ENCODE measurements at places on chromosomes 5 and 9.

GRCh38 chr9:114171500-114171899 lies 16.2 kb downstream of the COL27A1 start:
- DNase-seq: no peak

DNA sequence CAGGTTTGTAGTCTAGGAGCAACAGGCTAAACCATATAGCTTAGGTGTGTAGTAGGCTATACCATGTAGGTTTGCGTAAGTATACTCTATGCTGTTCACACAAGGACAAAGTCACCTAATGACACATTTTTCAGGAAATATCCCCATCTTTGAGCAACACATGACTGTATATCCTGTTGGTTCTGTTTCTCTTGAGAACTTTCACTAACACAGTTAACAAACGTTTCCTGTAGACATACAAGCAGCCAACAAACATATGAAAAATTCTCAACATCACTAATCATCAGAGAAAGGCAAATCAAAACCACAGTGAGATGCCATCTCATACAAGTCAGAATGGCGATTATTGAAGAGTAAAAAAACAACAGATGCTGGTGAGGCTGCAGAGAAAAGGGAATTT lies 68.2 kb downstream of the NR2F1-AS1 start:
- DNase-seq: no peak

DNA sequence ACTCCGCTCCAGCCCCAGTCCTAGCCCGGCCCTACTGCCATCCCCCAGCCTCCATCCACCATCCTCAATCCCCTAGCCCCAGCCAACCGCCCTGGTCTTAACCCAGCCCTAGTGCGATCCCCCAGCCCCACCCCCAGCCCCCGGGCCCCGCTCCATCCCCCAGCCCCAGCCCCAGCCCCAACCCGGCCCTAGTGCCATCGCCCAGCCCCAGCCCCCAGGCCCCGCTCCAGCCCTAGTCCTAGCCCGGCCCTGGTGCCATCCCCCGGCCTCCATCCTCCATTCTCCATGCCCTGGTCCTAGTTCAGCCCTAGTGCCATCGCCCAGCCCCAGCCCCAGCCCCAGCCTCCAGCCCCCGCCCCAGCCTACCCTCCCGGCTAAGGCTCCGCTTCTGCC lies 398 bp downstream of the TOR1A start:
- no peak for DNase-seq

- no peak for DNase-seq
Measured at GRCh38 chr5:40033009-40033408, 608.2 kb upstream of the DAB2 start.

- DNase-seq: peak; percentile 91
Measured at GRCh38 chr5:123549256-123549904, 37.4 kb downstream of the CSNK1G3 start.

GRCh38 chr9:103713631-103714030 lies 380.5 kb upstream of the SMC2 start:
- DNase-seq: no peak

DNA sequence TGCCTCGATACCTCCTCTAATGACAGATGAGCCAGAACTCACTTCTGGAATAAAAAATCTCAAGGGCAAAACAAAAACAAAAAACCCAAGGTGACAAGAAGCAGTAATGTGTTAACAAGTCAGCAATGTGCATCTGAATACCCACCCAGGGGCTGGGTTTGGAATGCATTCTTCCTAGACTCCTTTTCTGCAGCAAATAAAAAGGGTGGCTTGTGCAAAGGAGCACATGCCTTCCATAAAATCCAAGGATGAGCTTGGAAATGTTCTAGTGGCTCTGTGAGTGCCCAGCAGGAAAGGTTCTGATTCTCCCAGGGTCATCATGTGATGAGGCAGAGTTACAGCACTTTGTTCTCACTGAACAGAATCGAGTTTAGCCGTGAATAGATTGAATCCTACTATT lies 599.9 kb downstream of the RAB3C start:
- no peak for DNase-seq

DNA sequence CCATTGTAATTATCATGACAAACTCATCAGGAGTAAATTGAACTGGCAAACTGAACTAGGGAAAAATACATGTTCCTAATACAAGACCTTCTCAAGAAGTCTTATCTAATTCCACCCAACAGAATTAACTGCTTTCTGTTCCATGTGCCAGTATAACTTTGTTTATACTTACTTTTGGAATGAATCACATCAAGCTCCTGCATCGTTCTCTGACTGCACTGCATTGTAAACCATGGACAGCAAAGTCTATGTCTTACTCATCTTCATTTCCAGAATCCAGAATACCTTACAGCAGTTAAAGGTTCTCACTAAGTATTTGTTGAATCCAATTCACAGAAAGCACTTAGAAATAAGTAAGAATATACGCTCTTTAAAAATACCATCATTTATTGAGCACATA lies 102.8 kb downstream of the PLK2 start:
- DNase-seq: no peak

- DNase-seq: no peak
Measured at GRCh38 chr5:175695161-175696126, 37.6 kb downstream of the HRH2 start.

DNA sequence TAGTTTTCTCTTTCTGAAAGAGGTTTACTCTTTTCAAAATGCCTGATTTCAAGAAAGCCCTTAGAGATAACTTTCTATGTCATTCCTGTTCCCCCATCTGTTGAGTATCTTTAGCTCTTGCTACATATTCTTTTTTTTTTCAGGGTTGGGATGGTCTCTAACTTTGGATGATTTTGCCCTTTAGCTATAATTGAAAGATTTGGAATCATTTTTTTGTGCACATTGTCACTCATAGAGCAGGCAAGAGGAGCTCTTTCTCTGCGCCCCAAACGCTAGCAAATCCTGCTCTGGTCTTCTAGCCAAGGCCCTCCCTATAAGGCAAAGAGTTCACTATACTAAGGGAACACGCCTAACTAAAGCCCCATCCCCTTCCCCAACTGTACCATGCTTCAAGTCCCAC lies 316.9 kb downstream of the TMEM232 start:
- no peak for DNase-seq

DNA sequence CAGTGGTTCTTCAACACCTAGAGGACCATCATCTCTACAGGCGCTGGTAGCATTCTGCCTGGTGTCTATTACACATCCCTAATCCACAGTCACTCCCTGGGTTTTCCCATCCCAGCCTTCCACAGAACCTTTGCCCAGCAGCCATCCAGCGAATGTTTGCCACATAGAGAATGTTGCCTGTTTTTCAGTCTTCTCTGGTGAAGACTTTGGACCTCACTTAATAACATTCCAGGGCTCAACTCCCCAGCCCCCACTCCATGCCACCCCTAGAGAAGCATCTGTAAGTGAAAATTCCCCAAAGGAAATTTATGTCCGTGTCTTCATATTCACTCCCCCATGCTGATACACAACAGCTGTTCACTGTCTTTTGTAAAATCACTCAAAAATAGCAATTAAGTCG lies 249.6 kb downstream of the AOPEP start:
- DNase-seq: no peak

- no peak for DNase-seq
Measured at GRCh38 chr5:149719666-149720065, 10.4 kb upstream of the PPARGC1B start.

- DNase-seq: no peak
Measured at GRCh38 chr9:122201641-122202040, 27.1 kb downstream of the LHX6 start.

- no peak for DNase-seq
Measured at GRCh38 chr9:3059781-3060468, 216.0 kb upstream of the PUM3 start.

GRCh38 chr5:124232515-124232914 lies 513.9 kb downstream of the ZNF608 start:
- no peak for DNase-seq

- no peak for DNase-seq
Measured at GRCh38 chr9:24132244-24132643, 306.2 kb upstream of the ELAVL2 start.

- DNase-seq: no peak
Measured at GRCh38 chr5:88288528-88289197, 20.0 kb upstream of the TMEM161B start.

DNA sequence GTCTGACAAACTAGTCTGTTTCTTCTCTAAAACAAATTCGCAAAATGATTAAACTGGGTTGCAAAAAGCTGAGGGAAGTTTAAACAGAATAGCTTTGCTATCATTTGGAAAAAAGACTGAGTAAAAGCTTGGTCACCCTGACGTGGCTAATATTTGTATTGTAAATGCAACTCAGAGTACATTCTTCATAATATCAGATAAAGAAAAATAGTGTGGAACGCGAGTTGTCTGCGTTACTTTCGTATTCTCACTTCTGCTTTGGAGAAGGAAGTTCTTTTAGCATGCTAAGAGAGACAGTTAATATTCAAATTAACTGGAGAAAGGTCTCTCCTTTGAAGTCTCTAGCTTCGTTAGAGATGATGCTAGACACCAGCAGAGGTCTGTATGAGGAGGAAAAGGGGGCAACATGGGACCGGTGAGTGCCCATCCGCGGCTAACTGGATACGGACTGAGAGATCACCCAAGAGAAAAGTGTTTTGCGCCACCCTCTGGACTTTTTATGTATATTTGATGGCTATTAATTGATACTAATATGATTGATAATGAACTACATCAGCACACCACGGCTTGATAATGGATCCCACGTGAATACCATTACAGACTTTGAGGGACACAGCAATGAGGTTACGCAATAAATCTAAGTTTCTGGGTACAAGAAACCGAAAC lies 2.9 kb upstream of the CNTRL start:
- peak; percentile 69 for DNase-seq

All from GM12865 (cell line).